ENCODE measurements at places on chromosomes 4 and X. TPM values are rescaled to one million over a fixed set of nuclear protein-coding genes. Genes with fewer than 3 reads are reported as not detected.

The ADH5 gene
- 156 TPM for total RNA-seq

The TRIM60 gene
- total RNA-seq, result not detected

The CTAG1B gene
- not detected for total RNA-seq

DNA sequence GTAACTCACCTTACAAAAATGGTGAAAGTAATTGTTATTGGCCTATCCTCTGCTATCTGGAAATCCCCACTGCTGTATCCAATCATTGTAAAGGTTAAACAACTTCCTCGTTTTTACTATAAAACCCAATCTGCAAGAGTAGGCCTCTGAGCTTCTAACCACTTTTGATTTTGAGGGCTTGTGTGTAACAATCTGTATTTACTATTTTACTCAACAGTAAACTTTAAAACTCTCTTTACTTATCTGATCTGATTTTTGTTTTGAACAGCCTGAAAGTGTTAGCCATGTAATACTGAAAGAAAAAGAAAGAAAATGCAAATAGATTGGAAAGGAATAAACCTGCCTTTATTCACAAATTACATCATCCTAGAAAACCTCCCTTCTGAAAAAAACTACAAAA lies 63.1 kb downstream of the SLC10A7 start:
- DNase-seq, result no peak

DNA sequence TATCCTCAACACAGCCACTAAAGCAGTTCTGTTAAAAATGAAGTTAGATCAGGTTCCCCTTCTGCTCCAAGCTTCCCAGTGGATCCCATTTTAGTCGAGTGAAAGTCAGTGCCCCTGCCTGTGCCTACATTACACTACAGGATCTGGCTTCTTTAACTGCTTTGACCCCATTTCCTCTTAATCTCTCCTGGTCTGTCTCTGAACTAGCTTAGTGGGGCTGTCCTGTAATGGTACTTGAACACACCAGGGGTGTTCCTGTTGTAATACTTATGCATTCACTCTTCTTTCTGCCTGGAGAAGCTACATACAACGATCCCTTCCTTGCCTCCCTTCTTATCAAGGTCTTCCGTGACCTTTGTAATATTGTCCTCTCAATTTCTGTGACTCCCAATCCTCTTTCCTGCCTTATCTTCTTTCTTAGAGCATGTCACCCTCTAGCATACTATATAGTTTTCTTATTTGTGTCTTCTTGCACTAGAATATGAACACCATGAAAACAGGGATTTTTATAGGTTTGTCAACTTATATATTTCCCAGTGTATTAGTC lies 16.7 kb downstream of the ARSJ start:
- no peak for DNase-seq

DNA sequence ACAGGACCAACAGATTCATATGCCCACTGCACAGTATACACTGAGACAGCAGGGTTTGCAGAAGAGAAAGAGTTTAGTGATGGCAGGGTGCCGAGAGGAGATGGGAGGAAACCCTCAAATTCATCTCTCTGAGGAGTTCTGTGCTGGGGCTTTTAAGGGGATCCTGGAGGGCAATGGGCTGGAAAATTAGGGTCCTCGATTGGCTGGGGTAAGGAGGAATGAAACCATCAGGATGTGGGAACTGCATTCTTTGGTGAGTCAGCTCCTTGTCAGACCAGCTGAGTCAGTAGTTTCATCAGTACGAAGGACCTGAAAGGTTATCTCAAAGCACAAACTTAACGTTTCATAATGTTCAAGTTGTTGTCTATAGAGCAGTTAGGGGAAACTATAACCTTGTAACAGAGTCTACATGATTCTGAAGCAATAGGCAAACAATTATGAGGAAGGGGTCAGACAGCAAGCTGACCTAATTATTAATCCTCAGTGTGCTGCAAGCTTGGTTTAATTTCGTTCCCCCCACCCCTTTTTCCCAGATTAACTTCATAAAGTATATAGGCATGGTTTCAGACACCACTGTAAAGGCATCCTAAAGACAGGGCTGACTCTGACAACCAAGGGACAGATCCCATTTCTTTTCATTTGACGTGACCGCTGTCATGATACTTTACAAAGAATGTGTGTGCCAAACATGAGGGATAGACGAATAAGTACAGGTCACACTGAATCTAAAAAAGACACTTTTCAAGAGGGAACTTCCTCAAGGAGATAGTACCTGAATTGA lies 1.5 kb upstream of the MSMO1 start:
- peak; percentile 95 for DNase-seq

- no peak for DNase-seq
Measured at GRCh38 chr4:106659371-106659770, 290.8 kb upstream of the GIMD1 start.

GRCh38 chr4:166399021-166399420 lies 526.0 kb downstream of the TLL1 start:
- no peak for DNase-seq

- no peak for DNase-seq
Measured at GRCh38 chr4:181319629-181320028, 923.6 kb upstream of the TENM3 start.

DNA sequence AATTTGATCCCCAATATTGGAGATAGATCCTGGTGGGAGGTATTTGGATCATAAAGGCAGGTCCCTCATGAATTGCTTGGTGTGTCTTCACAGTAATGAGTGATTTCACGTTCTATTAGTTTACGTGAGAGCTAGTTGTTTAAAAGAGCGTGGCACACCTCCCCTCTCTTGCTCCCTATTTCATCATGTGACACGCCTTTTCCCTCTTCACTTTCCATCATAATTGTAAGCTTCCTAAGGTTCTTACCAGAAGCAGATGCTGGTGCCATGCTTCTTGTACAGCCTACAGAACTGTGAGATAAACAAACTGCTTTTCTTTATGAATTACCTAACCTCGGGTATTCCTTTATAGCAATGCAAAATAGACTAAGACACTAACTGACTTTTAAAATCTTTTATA lies 34.0 kb upstream of the FMR1 start:
- no peak for DNase-seq

DNA sequence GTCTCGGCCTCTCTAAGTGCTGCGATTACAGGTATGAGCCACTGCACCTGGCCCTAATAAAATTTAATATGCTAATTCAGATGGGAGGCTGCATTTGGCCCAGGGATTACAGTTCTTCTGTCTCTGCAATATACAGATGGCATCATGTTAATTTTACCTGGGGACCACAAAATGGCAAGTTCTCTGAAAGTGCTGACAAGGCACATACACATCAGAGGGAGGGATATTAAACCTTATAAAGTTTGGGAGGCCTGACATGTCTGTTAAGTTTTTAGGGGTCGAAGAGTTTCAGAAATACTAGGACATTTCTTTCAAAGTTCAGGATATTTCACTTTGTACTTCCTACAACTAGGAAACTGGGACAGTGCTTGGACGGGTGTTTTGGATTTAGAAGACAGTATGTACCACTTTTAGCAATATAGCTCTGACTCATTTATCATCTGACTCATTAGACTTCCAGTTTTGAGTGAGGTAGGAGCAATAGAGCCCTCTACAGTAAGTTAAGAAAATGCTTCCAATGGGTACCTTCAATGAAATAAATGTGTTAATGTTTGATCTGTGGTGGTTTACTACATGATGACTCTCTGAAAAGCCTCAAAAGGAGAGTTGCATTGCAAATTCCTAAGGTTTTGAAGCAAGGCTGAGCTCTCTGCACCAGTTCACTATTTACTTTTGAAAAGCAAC lies 981.0 kb upstream of the HS3ST1 start:
- peak; percentile 84 for DNase-seq

DNA sequence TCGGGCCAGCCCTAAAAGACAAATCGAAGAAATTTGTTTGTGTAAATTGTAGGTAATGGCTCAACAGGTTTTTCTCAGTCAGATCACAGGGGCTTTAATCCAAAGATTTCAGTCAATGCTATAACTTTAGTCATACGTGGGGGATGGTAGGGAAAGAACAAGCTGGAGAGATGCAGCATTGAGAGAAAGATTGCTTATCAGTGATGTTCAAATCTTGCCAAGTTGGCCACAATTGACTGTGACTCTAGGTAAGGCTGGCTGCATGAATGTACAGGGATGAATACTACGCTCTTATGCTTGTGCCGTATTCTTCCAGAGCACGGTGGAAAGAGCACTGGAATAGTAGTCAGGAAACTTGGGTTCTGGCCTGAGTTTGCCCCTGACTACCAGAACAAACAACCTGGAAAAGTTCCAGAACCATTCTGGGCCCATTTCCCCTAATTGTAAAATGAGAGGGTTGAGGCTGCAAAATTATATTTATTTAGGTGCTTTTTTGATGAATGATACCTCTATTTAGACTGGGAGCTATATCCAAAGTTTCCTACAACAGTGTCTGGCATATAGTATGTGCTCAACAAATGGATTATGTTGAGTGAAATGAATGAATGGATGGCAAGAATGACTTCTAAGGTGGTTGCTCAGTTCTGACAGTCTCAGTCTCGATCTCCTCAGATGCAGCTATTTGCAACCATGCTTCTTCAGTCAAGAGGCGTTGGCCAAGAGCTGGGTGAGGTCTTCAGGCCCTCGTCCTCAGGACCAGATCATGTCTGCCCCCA lies 44.4 kb downstream of the TSC22D3 start:
- no peak for DNase-seq

All from renal cortical epithelial cell (primary cell).